ENCODE measurements at places on chromosomes 2 and 18.

DNA sequence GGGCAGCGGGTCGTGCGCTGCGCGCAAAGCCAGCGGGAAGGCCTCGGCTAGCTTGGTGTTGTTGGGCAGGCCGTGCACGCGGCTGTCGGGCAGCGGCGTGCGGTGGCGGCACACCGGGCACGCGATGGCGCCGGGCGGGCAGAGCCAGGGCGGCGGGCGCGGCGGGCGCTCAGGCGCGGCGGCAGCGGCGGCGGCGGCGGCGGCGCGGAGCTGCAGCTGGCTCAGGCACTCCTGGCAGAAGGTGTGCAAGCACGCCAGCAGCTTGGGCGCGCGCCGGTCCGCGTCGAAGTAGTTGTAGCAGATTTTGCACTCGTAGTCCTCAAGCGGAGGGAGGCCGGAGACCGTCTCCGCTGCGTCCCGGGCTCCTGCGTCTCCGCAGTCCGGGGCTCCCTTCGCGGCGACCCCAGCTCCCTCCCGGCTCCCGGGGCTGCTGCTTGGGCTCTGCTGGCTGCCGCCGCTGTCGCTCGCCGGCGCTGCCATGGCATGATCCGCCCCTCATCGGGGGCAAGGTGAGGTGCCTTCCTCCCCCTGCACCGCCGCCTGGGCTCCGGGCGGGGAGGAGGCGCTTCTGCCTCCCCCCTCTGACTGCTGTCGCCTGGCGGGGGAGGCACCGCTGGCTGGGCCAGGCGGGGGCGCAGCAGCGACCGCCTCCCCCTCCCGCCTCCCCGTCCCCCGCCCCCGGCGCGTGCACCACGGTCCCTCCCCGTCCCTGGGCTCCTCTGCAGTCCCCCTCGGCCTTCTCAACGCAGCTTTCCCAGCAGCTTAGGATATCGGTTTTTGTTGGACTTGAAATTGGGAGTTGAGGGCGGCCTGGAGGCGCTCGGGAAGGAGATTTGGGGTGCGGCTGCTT is 21.0 kb upstream of the PAX3 start:
- DNase-seq = peak; percentile 79

GRCh38 chr2:168178520-168179324 is 68.7 kb downstream of the STK39 start:
- DNase-seq = no peak

GRCh38 chr2:65165558-65165957 is 35.7 kb upstream of the RAB1A start:
- DNase-seq = no peak

DNA sequence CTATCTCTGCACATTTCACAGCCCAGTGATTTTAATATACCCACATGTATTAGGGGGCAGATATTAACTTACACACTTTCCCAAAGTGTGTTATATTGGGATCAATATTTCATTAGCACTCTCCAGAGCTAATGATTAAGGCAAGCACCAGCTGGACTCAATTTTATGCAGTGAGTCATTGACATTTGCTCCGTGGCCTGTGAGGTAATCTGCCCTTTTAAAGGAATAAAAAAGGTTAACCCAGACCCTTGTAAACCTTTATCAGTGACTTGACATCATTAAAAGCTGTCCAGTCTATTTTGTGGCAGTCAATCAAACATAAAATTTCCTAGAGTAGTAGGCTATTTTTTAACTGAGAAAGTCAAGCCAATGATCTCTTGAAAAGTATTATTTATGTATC is 1870.4 kb upstream of the CELF4 start:
- DNase-seq = no peak

DNA sequence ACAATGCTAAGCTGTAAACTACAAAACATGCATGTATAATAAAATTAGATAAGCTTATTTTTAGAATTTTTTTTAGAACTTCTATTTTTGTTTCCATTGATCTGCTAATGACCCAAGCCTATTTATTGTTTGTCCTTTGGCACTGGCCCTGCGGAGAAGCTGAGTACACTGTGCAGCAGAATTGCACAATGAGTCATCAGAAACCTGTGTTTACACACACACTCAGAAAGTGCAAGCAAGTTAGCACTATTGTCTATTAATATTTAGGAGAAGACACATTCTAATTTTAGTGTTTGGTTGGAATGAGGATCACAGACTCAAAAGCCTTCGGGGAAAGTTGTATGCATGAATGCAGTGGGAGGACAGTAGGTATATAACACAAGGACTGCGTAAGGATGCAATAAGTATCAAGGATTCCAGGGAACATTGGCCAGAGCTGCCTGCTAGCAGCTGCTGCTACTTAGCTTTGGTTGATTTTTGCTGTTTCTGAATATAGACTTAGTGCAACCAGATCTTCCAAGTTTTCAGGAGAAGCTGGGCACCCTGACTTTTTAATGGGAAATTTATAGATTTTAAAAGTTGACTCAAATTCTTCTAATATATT is 128.2 kb downstream of the KCNH7 start:
- DNase-seq = no peak

DNA sequence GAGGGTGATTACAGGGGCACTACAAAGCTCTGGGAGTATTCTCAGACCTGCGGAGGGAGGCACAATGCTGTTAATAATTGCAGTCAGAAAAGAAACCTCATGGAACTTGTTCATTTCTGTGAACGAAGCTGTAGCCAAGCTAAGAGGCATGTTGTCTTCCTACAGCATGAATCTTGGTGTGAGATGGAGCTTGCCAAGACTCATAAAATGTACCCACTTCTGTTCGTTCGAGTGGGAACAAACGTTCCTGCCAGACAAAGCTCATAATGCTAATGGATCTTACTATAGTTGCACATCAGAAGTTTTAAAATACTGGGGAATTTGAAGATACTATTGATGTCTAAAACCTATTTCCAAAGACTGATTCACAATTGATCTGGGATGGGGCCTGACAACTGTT is 489.1 kb downstream of the ZEB2 start:
- DNase-seq = no peak

- no peak for DNase-seq
Observed at GRCh38 chr2:57576983-57577382, 469.6 kb upstream of the VRK2 start.

DNA sequence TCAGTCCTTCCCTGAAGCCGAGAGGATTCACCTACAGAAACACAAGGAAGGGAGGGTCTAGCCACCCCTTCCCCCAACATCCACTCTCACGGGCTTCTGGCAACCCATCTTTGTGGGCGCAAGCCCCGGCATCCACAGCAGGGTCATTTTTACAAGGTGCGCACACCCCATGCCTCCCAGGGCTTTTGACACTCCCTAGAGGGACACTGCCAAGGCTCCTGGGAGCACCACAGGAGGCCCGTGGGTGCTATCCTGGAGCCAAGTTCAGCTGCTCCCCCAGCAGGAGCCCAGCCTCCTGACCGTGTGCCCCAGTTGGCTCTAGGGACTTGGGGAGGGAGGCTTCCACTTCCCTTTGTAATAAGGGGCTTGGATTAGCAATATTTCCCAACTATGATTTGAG is 251.6 kb downstream of the TNS1 start:
- DNase-seq = no peak

- DNase-seq = no peak
Observed at GRCh38 chr2:3223080-3223923, 154.3 kb downstream of the EIPR1 start.

- no peak for DNase-seq
Observed at GRCh38 chr18:7068871-7069590, 48.6 kb downstream of the LAMA1 start.

- DNase-seq = no peak
Observed at GRCh38 chr2:64295326-64296139, 151.3 kb upstream of the PELI1 start.

- DNase-seq = no peak
Observed at GRCh38 chr2:210445732-210446131, 30.8 kb downstream of the LANCL1 start.

DNA sequence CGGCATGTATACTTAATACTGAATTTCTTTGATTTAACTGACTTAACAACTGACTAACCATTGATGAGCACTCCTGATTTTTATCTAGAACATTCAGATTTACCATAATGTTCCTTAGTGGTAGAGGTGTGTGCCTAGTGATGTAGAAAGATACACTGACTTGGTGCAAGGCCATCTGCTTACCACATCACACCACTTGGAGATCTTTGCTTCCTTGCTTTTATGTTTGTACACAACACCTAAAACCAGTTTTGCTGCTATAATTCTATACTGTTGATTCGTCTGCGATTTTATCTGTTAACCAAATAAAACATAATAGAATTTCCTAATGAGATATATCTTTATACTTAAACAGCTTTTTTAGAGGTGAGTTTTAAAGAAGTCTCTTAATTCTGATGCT is 3.9 kb upstream of the FARP2 start:
- no peak for DNase-seq

DNA sequence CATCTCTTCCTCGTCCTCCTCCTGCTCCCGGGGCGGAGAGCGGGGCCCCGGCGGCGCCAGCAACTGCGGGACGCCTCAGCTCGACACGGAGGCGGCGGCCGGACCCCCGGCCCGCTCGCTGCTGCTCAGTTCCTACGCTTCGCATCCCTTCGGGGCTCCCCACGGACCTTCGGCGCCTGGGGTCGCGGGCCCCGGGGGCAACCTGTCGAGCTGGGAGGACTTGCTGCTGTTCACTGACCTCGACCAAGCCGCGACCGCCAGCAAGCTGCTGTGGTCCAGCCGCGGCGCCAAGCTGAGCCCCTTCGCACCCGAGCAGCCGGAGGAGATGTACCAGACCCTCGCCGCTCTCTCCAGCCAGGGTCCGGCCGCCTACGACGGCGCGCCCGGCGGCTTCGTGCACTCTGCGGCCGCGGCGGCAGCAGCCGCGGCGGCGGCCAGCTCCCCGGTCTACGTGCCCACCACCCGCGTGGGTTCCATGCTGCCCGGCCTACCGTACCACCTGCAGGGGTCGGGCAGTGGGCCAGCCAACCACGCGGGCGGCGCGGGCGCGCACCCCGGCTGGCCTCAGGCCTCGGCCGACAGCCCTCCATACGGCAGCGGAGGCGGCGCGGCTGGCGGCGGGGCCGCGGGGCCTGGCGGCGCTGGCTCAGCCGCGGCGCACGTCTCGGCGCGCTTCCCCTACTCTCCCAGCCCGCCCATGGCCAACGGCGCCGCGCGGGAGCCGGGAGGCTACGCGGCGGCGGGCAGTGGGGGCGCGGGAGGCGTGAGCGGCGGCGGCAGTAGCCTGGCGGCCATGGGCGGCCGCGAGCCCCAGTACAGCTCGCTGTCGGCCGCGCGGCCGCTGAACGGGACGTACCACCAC is 2.1 kb downstream of the GATA6 start:
- DNase-seq = no peak

- no peak for DNase-seq
Observed at GRCh38 chr2:233728723-233729301, at the start of gene UGT1A3. Gene UGT1A3 (plus strand): TSS chr2:233729042. CDS start chr2:233729127, 85 bp downstream.

DNA sequence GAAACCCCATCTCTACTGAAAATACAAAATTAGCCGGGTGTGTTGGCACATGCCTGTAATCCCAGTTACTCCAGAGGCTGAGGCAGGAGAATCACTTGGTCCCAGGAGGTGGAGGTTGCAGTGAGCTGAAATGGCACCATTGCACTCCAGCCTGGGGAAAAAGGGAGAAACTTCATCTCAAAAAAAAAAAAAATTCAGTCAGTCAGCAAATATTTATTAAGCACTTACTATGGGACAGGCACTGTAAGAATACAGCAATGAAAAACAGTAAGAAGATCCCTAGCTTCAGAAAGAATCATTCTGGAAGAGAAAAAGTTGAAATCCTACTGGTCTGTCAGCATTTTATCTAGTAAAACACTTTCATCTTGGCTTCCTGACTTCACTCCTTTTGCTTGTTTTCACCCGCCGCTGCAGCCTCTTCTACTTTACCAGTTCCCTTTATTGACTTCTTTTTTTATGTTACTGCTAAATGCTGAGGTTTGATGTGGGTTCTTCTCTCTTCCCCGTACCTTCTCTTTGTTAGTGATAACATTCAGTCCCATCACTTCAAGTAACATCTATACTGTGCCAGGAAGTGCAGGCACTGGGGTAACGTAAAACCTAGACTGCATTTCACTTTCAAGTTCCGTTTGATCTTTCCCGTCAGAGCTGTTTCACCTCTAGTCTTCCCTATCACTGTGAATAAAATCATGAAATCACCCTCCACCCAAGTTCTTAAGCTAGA is 10.8 kb upstream of the TAF4B start:
- DNase-seq = no peak

DNA sequence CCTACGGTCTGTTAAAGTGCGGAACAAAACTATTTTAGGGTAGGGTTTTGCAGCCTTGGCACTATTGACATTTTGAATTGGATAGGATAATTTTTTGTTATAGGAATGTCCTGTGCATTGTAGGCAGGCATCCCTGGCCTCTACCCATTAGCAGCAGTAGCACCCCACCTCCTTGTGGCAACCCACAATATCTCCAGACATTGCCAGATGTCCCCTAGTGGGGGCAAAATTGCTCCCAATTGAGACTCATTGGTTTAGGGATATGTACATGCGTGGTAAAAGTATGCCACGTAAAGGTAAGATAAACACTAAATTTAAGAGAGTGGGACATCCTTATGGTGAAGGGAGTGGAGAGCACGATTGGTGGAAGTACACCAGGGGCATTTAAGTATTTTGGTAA is 4.6 kb downstream of the MIB1 start:
- no peak for DNase-seq

- peak; percentile 100 for DNase-seq
Observed at GRCh38 chr2:46339676-46340459, 42.7 kb downstream of the EPAS1 start.

DNA sequence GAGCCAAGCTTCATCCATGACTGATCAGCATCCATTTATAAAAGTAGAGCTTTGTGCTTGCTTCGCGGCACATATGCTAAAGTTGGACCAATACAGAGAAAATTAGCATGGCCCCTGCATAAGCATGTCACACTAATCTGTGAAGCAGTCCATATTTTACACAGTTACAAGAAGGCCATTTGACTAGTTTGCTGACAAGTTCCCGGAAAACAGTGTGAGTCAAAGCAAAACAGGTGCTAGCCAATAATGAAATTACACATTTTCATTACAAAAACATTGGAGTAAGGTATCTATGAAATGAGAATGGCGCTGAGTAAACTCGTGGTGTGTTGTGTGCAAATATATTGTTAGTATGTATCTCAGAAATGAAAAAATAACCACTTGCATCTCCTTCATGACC is 4.7 kb downstream of the ANKRD62 start:
- DNase-seq = no peak

DNA sequence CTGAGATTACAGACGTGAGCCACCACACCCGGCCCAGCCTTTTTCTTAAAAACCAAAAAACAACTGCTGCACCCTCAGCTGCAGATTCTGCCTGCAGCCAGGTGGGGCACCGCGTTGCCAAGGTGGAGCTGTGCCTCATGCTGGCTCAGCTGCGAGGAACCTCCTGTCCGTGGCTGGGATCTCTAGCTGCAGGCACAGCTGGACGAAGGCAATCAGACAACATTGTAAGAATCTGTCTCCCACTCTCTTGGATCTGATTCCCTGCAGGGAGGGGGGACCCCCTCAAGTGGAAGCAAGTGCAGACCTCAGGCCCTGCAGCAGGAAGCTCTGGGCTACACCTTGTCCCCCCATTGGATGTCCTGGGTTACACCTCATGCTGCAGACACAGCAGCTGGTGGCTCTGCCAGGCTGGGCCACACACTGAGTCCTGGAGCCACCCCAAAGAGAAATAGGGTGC is 24.1 kb downstream of the CIDEA start:
- no peak for DNase-seq

DNA sequence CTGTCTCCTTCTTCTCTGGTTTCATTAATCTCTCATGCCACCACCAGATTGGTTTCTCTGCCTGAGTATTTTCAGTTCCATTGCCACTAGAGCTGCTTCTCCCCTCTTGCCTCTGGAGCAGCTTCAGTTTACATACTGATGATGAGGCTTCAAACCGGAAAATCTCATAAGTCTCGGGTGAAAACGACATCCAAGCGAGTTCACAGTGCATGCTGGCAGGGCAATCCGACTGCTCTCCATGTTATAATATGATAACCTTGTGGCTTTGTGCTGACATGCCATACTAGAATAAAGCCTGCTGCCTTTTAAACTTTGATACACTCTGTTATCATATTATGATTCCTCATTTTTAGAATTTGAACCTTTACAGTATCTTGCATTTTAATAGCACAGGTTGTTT is 153.5 kb downstream of the PRPF40A start:
- DNase-seq = no peak

Measured in SK-N-DZ (cell line).